Muscle of back (tissue), 13 donors: ENCODE measurements at places on chromosomes 12 and 14.

DNA sequence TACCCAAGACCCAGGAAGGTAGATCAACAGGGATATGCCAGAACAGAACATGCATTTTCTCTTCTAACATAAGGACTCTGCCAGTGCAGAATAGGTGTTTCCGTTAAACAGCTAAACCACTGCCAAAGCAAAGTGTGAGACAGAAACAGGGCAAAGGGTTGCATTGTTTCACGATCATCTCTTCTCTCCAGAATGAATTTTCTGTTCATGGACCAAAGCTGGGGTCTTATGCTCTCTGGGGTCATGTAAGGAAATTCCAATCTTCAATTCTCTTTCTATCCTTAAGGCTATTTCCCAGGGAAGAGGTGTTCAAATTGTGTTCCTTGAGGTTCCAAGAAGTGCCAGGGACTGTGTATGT is 10.9 kb downstream of the PSMB5 start:
- DNase-seq = no peak

DNA sequence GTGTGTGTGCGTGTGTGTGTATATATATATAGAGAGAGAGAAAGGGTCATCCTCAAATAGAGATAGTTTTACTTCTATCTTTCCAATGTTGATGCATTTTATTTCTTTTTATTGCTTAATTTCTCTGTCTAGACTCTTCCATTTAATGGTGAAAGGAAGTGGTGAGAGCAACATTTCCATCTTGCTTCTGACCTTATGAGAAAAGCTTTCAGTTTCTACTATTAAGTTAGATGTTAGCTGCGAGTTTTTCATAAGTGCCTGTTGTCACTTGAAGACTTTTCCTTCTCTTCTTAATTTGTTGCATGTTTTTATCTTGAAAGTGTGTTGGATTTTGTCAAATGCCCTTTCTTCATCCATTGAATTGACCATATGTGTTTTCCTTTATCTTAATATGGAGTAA is 304.4 kb upstream of the FAR2 start:
- no peak for DNase-seq

- DNase-seq = peak; percentile 78
Observed at GRCh38 chr12:106138633-106139421, at the start of gene NUAK1. Gene NUAK1 (minus strand): TSS chr12:106138954. CDS start chr12:106138653, 301 bp downstream.

DNA sequence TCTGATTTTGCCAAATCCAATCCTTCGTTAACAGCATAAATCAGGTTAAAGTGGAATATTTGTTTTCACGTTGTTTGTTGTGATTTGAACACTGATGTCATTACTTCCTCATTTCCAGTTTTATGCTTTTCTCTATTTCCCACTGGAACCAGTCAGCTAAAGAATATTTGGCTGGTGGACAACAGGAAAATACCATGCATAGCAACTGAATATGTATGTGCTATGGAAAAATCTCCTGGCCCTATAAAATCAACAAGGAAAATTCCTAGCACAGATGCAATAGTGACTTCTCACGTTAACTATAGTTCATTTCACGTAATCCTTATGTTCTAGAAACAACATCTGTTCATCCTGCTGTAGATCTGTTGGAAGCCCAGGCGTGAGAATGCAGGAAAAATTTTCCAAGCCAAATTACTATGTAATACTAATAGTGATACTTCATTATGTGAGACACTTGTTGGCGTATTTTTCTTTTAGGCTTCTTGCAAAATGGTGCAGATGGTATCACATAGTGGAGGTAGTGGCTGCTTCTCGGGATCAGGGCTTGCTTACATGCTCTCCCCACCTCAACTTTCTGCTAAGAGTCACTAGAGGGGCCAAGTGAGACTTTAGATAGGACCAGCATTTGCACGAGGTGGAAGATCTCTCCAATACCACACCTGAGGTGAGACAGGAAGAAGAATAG is 86.3 kb upstream of the USP44 start:
- peak; percentile 92 for DNase-seq

DNA sequence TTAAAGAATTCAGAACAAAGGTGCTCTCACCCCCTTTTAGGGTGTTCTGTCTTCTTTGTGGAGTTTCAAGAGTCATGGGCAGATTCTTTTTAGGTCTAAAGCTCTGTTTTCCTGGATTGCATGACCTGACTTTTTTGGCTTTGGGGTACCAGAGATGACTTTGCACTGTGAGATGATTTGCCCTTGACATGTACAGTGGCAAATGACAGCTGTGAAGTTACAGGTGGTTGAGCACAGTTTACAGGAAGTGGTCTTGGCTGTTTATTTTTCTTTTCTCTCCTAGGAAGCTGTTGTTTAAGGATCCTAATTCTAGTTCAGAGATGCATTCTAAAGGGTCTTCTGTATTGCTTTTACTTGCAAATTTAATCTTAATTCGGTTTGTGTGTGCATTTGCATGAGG is 83.8 kb upstream of the METAP2 start:
- no peak for DNase-seq

DNA sequence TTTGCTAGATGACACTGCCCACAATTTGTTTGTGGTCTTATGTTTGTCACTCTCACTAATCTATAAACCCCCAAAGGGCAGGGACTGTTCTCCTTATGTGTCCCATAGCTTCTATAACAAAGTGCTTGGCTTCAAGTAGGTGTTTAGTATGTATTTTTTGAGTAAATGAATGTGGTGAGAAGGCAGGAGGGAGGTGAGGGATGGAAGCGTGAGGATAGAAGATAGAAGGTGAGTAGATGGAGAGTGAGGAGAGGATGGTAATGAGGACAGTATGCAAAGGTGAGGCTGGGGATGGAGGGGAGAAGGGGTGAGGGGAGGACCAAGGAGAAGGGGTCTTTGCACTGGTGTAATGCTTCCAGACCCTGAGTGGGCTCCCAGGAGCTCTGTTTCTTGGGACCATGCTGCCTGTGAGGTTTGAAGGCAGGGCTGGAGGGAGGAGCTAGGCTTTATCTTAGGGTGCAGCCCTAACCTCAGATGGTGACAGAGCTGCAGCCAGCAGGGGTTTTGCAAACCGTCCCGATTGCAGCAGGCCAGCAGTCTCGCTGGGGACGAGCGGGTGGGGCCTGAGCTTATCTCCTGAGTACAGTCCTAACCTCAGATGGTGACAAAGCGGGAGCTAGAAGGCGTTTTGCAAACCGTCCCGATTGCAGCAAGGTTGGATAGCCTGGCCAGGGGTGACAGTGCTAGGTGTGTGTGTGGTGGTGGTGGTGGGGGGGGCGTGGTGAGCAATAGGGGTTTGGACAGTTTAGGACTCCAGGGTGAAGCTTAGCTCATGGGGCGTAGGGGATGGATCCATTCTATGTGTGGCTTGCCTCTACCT is 6.5 kb downstream of the CEBPE start:
- DNase-seq = no peak

DNA sequence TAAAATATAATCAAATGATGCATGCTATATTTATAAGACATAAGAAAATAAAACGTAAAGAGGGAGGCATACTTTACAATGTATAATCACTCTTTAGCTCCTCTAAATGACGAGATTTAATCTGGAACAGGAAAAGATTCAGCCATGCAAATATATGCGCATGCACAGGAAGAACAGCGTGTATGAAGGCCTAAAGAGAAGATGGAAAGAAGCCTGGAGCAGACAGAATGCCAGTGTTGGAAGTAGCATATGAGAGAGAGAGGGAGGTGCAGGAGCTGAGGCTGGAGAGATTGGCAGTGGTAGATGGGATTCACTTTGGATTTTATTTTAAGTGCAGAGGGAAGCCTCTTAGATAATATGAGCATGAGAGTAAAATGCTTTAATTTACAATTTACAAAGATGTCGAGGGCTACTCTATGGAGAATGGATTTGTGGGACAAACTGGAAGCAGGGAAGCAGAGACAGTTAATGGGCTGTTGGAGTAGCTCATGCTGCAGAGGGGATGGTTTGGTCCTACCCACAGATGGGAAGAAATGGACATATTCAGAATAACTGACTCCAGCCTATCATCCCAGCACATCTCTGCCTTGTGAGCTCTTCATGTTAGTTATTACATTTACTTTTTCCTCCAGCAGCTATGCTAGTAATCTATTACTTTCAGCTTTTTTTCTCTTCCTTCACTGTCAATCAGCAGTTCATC is 411.1 kb downstream of the TMTC2 start:
- DNase-seq = no peak

- peak; percentile 86 for DNase-seq
Observed at GRCh38 chr12:124713436-124714082, 146.1 kb upstream of the NCOR2 start.

- DNase-seq = peak; percentile 39
Observed at GRCh38 chr12:94872971-94873733, 130.3 kb downstream of the NDUFA12 start.

DNA sequence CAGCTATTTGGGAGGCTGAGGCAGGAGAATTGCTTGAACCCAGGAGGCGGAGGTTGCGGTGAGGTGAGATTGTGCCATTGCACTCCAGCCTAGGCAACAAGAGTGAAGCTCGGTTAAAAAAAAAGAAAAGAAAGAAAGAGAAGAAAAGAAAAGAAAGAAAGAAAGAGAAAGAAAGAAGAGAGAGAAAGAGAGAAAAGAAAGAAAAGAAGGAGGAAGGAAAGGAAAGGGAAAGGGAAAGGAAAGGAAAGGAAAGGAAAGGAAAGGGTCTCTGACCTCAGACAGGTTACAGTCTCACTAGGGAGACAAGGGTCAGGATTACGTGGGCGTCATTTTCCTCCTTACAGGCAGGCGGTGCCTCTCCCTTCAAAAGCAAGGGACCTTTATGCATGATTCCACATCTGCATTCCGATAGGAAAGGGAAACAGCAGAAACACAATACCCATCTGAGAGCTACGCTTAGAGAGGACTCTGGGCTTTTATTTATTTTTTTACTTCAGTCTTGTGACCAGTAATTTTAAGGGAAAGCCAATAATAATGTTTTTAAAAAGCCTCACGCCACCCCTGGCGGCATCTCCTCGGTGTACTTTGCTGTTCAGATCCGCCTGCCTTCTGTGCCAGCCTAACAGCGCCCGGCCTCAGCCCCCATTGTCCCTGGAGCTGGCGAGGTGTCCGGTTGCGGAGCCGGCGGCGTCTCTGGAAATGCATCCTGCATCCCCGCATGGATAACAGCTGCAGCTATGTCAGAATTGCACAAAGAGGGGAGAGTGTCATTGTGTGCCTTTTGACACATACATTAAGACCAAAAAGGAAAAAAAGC is 945 bp upstream of the HIP1R start:
- peak; percentile 47 for DNase-seq

- peak; percentile 46 for DNase-seq
Observed at GRCh38 chr12:95943330-95943842, at the start of gene AMDHD1. Gene AMDHD1 (plus strand): TSS chr12:95943331. CDS start chr12:95943399, 68 bp downstream.

- no peak for DNase-seq
Observed at GRCh38 chr12:65313719-65314317, 35.3 kb downstream of the MSRB3 start.

DNA sequence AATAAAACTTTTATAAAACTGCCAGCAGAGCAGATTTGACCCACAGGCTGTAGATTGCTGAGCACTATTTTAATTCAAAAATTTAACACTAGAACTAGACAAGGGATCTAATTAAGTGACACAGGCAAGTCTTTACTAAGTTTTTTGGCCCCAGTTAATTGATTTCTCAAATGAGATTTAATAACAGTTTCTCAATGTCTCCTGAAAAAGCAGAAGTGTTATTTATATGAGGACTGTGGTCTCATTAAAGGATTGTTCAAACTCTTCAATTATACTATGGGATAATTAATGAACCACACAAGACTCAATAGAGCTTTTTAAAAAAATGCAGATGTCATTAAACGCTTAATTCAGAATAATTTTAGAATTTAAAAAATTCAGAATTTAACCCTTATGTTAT is 1.9 kb downstream of the HEATR5A start:
- no peak for DNase-seq

DNA sequence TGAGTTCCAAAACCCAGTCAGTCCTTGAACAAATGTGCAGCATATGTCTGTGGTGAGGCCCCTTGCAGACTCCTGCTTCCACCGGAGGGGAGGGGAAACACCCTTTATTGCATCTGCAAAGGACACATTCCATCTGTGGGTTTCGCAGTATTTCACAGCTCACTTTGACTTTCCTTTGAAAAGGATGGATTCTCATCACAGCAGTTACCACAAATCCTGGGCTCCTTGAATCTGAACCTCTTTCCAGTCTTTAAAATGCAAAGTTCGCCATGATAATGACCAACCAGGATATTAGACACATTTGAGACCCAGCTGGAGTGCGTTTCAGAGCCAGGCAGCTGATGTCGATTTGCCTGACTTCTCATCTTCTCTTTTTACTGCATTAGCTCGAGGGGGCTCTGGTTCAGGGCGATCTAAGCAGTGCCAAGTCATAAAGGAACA is 242.4 kb downstream of the SLC15A4 start:
- DNase-seq = no peak

GRCh38 chr12:47819896-47820630 is at the start of gene HDAC7:
Gene HDAC7 (minus strand): TSS chr12:47819903. CDS start chr12:47819785, 118 bp downstream.
- peak; percentile 86 for DNase-seq

DNA sequence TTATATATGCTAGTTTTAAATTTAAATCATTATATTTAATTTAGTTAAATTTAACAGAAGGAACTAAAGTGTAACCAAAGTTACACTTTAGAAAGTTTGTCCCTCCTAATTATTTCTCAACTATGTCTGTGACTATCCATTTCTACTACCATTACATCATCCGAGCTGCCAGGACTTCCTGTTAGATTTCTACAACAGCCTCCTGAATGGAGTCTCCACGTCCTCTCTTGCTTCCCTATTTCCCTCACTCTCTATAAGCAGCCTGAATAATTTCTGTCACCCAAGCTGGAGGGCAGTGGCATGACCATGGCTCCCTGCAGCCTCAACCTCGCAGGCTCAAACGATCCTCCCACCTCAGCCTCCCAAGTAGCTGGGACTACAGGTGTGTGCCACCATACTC is 84.1 kb downstream of the TTC7B start:
- no peak for DNase-seq

DNA sequence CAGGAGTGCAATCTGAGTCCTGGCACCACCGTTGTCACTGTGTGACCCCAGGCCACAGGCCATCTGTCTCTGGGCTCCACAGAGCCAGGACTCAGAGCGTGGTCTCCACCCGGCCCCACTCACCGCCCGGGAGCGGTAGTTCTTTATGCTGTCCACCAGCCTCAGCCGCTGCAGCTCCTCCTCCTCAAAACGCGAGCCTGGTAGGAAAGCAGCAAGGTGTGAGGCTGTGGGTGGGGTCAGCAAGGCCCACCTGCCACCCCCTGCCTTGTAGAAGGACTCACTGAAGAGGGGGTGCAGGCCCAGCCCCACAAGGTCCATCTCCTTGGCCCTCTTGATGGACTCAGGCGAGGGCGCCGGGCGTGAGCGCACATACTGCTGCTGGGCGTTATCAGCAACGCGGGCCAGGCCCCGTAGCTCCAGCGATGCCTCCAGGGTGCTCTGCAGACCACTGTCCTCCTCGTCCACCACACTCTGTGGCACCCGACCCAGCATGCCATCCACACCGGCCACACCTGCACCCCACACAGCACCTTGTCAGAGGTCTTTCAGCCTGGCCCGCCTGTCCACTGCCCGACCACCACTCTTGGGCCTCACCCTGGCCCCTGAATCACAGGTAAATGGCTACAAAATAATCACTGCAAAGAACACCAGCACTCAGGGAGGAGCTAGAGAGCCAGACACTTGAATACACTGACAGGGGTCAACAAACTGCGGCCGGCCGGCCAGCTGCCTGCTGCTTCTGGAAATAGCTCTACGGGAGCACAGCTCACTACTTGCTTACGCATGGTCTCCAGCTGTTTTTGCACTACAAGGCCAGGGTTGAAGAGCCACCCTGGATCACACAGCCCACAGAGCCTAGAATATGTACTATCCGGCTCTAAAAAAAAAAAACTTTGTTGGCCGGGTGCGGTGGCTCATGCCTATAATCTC is 16.3 kb downstream of the CFAP73 start:
- DNase-seq = no peak

GRCh38 chr14:49306152-49306751 is 279.9 kb downstream of the RPS29 start:
- no peak for DNase-seq
